Neural crest cell (in vitro differentiated cells): ENCODE measurements at places on chromosomes 7 and 10. TPM values are rescaled to one million over a fixed set of nuclear protein-coding genes. Genes with fewer than 3 reads are reported as not detected.

DNA sequence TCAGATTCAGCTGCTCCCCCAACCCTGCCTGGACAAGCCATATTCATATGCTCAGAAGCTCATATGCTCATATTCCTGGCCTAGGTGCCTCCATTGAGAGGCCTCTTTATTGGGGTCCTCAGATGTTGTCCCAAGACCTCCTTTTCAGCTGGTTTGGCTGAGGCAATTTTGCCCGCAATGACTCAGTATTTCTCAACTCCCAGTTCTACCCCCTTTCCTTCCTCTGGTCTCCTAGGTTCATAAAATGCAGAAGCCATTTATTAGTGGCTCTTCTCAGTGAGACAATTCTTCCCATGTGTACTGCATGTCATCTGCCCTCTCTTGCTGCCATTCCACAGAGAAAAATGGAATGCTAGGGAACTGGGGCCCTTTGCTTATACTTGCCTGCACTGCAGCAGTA is 110.7 kb downstream of the INHBA start:
- no peak overlapping the region for H3K4me3 ChIP-seq
- H3K27me3 ChIP-seq, result peaks cover 5% of the 10 kb centered on the region
- H3K36me3 ChIP-seq, result no peaks in the 10 kb centered on the region
- no peaks in the 10 kb centered on the region for H3K4me1 ChIP-seq
- no peak for DNase-seq

- H3K27ac ChIP-seq, result no peak overlapping the region
- H3K36me3 ChIP-seq, result no peaks in the 10 kb centered on the region
Measured at GRCh38 chr10:49109669-49110340, 5.5 kb downstream of the VSTM4 start.

DNA sequence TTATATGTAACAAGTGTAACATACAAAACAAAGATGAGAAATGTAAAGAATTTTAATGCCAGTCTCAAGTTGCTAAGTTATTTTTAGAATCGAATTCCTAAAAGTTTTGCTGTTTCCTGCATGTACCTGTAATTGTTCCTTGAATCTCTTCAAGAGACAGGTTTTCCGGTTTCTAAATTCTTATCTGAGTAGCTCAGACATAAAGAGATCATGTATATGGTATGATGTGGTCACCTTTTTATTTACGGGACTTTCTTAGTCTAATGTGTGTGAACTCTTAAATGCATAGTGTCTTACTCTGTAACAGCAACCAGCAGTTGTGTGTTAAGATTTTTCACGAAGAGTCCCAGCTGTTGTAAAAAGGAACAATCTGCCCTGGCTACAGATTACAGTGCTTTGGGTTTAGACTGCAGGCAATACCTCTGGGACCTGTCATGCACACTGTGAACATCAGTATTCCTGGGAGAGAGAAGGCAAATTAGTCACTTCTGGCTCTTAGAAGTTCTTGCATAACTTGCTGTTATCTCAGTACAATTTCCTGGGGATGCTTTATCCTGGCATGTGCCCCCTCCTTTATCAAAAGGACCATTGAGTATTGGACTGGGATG is 263.4 kb downstream of the BICC1 start:
- no peak overlapping the region for H3K27ac ChIP-seq
- H3K36me3 ChIP-seq, result no peaks in the 10 kb centered on the region
- no peak for DNase-seq

GRCh38 chr10:23525406-23525805 is 86.5 kb downstream of the OTUD1 start:
- peaks cover 19% of the 10 kb centered on the region for H3K27me3 ChIP-seq
- no peak overlapping the region for H3K4me3 ChIP-seq
- H3K4me1 ChIP-seq, result no peaks in the 10 kb centered on the region
- H3K36me3 ChIP-seq, result no peaks in the 10 kb centered on the region
- H3K27ac ChIP-seq, result no peak overlapping the region

DNA sequence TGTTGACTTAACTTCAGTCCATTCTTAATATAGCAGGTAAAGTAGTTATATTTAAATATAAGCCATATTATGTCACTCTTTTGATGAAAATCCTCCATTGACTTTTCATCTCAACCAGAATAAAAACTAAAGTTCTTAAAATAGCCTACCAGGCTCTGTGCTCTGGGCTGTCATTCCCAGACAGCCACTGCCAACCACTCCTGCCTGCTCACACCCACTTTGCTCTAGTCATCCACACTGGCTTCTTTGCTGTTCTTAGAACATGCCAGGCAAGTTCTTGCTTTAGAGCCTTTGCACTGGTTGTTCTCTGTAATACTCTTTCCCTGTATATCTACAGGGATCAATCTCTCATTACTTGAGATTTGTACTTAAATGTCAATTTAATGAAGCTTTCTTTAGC is 80.6 kb downstream of the ZEB1 start:
- no peaks in the 10 kb centered on the region for H3K27me3 ChIP-seq
- DNase-seq, result no peak
- no peaks in the 10 kb centered on the region for H3K36me3 ChIP-seq
- peaks cover 9% of the 10 kb centered on the region for H3K4me1 ChIP-seq

DNA sequence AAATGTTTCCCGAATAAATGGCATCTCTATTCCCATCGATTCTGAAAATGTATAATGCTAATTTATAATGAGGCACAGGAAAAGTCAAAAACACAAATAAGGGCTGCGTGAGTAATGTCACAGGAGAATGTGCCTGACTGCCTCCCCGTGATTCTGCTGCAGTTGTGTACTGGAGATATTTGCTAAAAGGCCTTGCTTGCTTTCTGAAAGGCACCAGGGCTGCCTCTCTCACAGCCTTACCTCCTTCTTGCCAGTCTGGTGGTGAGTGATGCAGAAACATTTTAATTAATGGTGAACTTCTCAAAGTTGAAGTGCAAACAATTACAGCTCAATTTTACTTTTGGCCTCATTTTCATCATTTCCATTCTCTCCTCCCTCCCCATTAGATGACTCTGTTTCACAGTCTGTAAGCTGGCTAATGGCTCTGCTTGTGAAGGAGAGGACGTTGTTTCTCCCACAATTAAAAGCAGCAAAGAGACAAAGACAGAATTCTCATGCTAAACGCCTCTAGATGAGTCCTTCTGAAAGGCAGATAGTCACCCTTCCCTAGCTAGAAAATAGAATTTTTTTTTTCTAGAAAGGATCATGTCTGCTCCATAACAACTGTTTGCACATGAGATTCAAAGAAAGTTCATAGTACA is 377.6 kb downstream of the MDFIC start:
- no peak for DNase-seq
- peaks cover 4% of the 10 kb centered on the region for H3K4me1 ChIP-seq
- no peak overlapping the region for H3K27ac ChIP-seq
- H3K36me3 ChIP-seq, result no peaks in the 10 kb centered on the region
- H3K4me3 ChIP-seq, result no peak overlapping the region
- H3K27me3 ChIP-seq, result no peaks in the 10 kb centered on the region

DNA sequence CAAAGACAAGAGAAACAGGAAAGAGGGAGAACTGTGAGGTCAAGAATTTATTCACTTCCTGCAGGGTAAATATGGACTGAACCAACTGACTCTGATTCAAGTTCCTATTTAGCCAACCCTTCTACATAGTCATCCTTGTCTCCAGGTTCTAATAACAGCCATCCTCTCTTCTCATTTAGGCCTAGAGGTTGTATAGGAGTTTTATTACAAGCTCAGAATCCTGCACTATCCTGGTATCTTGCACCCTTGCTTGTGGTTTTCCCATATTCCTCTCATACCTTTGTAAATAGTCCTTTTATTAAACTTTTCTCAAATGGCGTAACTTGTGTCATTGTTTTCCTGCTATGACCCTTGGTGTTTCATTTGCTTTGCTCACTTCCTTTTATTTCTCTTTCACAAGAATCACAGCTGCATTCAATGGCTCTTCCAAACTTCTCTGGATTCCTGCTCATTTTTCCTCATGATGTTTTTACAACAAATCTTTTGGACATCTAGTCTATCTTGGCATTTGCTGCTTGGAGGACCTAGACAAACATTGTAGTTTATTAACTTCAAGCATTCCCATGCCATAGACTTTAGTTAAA is 12.4 kb upstream of the OR2A5 start:
- no peaks in the 10 kb centered on the region for H3K4me1 ChIP-seq
- no peak for DNase-seq
- H3K27ac ChIP-seq, result no peak overlapping the region
- no peak overlapping the region for H3K4me3 ChIP-seq
- H3K36me3 ChIP-seq, result no peaks in the 10 kb centered on the region

GRCh38 chr7:133290041-133290440 is 37.2 kb downstream of the EXOC4 start:
- peaks cover 22% of the 10 kb centered on the region for H3K36me3 ChIP-seq
- H3K27ac ChIP-seq, result no peak overlapping the region
- H3K27me3 ChIP-seq, result no peaks in the 10 kb centered on the region
- peaks cover 1% of the 10 kb centered on the region for H3K4me1 ChIP-seq
- no peak overlapping the region for H3K4me3 ChIP-seq

DNA sequence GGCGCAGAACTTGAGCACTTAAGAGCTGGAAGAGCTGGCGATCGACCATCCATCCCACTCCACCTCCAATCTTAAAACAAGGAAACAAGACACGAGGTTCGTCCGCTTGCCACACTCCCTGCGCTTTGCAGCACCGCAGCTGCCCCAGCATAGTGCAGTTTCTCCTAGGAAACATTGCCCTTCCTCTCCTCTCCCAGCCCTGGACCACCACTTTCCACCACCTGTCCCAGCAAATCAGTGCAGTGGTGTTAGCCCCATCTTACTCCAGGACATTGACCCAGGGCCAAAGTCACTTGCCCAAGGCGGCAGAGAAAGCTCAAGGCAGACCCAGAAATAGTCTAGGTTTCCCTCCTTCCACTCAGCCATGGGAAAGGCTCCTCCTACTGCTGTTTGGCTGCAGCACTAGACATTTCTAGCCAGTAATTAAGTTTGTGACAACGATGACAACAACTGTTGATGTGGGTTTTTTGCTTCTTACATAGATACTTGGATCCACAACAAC is 1.5 kb upstream of the PARD3 start:
- H3K27me3 ChIP-seq, result peaks cover 15% of the 10 kb centered on the region
- no peaks in the 10 kb centered on the region for H3K36me3 ChIP-seq
- H3K27ac ChIP-seq, result no peak overlapping the region
- H3K4me3 ChIP-seq, result peak overlapping the region; percentile 90
- H3K4me1 ChIP-seq, result peaks cover 35% of the 10 kb centered on the region

DNA sequence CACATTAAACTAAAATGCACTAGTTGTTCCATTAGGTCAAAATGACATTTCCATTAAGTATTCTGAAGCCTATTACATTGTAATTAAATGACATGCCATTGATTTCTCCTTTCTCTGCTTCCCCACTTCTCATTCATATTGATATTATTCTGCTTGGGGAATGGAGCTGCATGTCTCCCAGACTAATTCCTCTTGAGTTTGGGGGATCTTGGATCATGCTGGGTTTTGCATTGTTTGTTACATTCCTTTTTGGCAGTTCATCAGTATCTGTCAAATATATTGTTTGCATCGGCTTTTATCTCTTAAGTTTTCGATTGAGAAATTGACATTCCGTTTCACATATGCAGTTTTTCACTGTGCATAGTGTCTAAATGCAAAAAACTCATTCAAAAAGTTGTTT is 65.1 kb upstream of the CYP26C1 start:
- H3K4me1 ChIP-seq, result peaks cover 25% of the 10 kb centered on the region
- no peaks in the 10 kb centered on the region for H3K27me3 ChIP-seq
- no peak for DNase-seq
- H3K36me3 ChIP-seq, result no peaks in the 10 kb centered on the region
- no peak overlapping the region for H3K27ac ChIP-seq

GRCh38 chr7:157700231-157701005 is 363.6 kb downstream of the DNAJB6 start:
- peaks cover 16% of the 10 kb centered on the region for H3K4me1 ChIP-seq
- DNase-seq, result no peak
- peaks cover 2% of the 10 kb centered on the region for H3K36me3 ChIP-seq
- H3K4me3 ChIP-seq, result no peak overlapping the region
- peaks cover 16% of the 10 kb centered on the region for H3K27me3 ChIP-seq

DNA sequence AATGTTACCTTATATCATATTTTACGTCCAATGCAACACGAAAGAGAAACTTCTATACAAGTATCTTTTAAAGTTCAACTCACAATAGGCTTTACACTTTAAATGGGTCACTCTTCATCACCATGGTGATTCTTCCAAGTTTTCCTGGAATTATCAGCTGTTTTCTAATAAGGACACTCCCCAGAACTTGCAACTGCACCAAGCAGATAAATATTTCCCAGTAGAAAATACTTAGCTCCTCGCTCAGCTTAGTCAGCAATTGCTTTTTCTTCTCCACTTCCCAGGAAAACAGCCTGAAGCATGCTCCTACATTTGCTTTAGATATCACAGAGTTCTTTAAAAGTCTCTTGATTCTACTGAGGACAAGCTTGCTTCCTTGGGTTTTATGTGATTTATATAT is 25.7 kb upstream of the ADD3 start:
- H3K4me1 ChIP-seq, result peaks cover 17% of the 10 kb centered on the region
- H3K27ac ChIP-seq, result no peak overlapping the region
- H3K4me3 ChIP-seq, result no peak overlapping the region
- H3K36me3 ChIP-seq, result no peaks in the 10 kb centered on the region
- H3K27me3 ChIP-seq, result no peaks in the 10 kb centered on the region
- no peak for DNase-seq

DNA sequence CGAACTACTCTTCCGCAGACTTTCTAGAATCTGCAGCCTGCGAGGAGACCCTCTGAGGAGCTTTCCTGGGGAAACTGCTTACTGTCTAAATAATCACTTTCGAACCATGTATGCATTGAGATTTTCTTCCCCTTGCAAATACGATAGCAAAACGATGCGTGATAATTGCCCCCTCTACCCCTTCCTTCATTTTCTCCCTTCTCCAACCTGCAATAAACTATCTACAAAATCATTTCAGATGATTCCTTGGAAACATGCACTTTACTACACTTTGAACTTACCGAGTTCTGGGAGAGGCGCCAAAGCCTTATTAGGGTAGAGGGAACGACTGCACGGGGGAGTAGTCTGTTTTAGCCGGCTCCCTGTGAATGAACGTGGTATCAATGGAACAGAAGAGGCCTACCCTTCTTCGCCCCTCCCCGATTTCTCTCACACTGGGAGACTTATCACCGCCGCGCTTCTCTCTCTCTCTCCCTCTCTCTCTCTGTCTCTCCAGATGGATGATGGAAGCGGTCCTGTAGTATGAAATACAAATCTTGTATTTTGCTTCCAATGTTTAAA is at the start of gene FGFBP3:
FGFBP3 (minus strand) TSS at position 370 of the 561 bp plus-strand sequence. CDS start 517 bp downstream, outside the sequence.
- peaks cover 46% of the 10 kb centered on the region for H3K4me1 ChIP-seq
- peak within 1 kb of the TSS; percentile 99 for H3K4me3 ChIP-seq
- DNase-seq, result peak; percentile 60
- no peaks in the 10 kb centered on the region for H3K27me3 ChIP-seq
- H3K27ac ChIP-seq, result peak within 1 kb of the TSS; percentile 91

DPCD gene
- total RNA-seq, result 29.6 and 35.5 TPM in 2 replicates

SLC13A1 gene
- total RNA-seq, result not detected in 2 replicates

CTAGE4 gene
- 0.55 TPM in 1 of 2 replicates, not detected in the other for total RNA-seq

CBX3 gene
- total RNA-seq, result 291 and 293 TPM in 2 replicates

MYL10 gene
- total RNA-seq, result not detected in 2 replicates

TMEM225B gene
- total RNA-seq, result 0.91 and 1.8 TPM in 2 replicates

TSPAN13 gene
- total RNA-seq, result 36.7 and 37.3 TPM in 2 replicates

GIMAP5 gene
- 0.19 TPM in 1 of 2 replicates, not detected in the other for total RNA-seq

NPSR1 gene
- not detected in 2 replicates for total RNA-seq
